ENCODE measurements at places on chromosomes 12 and 14. TPM values are rescaled to one million over a fixed set of nuclear protein-coding genes. Genes with fewer than 3 reads are reported as not detected.

- DNase-seq: no peak
Measured at GRCh38 chr14:45526715-45527549, 273.9 kb upstream of the MIS18BP1 start.

MAP3K9 gene
- total RNA-seq: 2.6 TPM

GRCh38 chr14:80764921-80765507, 176.5 kb downstream of the CEP128 start:
- DNase-seq: no peak

DNA sequence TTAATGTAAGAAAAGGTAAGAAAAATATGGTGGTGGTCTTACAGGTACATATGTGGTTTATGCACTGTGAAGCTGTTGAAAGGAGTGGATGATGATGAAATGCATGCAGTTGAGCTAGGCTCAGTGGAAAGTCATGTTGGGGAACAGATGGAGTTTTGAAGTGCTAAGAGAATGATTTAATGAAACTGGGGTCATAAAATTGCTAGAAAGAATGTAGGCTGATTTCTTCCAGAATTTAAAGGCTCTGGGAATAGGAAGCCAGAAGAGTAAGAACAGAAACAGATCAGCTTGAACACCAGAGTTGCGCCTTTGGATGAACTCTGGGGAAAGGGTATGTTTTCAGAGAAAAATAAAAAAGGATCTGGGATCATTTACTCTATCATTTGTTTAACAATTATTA, 146.5 kb downstream of the MON2 start:
- no peak for DNase-seq

Measured in umbilical cord (tissue), 2 donors.